ENCODE measurements at places on chromosomes 4 and X.

DNA sequence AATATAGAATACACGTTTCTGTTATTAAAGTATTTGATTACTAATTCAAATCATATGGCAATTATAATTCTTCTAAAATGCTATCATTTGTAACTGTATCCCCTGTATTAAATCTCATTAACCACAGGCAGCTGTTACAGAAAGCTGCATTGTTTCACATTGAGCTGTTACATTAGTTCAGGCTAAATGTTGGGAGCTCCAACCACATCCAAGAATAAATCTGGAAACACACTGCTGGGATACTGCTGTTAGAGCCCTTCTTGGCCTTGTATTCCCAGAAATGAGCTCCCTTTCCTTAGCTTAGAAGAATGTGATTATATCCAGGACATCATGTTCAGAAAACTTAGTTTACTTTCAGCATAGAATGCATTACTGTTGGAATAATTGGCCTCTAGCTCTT lies 48.2 kb downstream of the GUCY1B1 start:
- no peak overlapping the region for H3K4me3 ChIP-seq
- H3K27me3 ChIP-seq = no peaks in the 10 kb centered on the region
- H3K4me1 ChIP-seq = no peaks in the 10 kb centered on the region
- H3K27ac ChIP-seq = no peak overlapping the region

GRCh38 chrX:43500996-43501694 lies 155.0 kb upstream of the MAOA start:
- H3K4me1 ChIP-seq = peaks cover 10% of the 10 kb centered on the region
- H3K4me3 ChIP-seq = no peak overlapping the region
- no peak for DNase-seq
- H3K27ac ChIP-seq = peak overlapping the region; percentile 44
- H3K27me3 ChIP-seq = no peaks in the 10 kb centered on the region
- no peaks in the 10 kb centered on the region for H3K36me3 ChIP-seq

DNA sequence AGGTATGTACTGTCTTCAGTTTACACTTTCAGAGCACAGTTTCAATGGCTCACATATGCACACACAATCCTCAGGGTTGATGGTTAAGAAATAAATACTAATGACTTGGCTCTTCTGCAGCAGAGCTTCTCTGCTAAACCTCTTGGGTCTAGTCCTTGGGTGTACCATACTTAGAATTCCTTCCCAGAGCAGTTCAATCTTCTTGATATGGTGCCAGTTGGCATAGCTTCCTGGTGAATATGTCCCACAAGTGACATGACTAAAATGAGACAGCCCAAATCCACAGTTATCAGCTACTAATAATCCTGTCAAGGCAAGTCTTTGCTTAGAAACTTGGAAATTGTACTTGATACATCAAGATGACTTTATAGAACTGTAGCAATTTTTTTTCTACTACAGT lies 654.4 kb downstream of the IQCM start:
- no peak overlapping the region for H3K4me3 ChIP-seq
- no peak for DNase-seq
- no peaks in the 10 kb centered on the region for H3K4me1 ChIP-seq

GRCh38 chr4:129176864-129177263 lies 80.9 kb downstream of the C4orf33 start:
- H3K4me1 ChIP-seq = no peaks in the 10 kb centered on the region
- H3K27ac ChIP-seq = no peak overlapping the region
- DNase-seq = no peak
- H3K27me3 ChIP-seq = no peaks in the 10 kb centered on the region

All from esophagus squamous epithelium (tissue), 5 donors.